ENCODE measurements at places on chromosomes 3 and 15.

DNA sequence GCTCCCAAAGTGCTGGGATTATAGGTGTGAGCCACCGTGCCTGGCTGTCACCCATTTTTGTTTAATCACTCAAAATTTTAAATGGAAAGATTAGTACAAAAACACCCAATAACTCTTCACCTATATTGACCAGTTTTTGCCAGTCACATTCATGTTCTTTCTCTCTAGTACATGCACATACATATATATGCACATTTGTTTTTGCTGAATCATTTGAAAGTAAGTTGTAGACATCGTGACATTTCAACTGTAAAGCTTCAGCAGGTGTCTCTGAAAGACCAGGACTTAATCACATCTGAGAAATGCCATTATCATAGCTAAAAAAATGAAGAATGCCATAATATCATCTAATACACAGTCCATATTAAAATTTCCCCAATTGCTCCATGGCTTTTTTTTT lies 6.5 kb upstream of the SEMA4B start:
- DNase-seq = no peak
- peaks cover 29% of the 10 kb centered on the region for H3K4me1 ChIP-seq
- no peaks in the 10 kb centered on the region for H3K36me3 ChIP-seq

- no peaks in the 10 kb centered on the region for H3K36me3 ChIP-seq
- no peak overlapping the region for H3K4me3 ChIP-seq
- H3K27ac ChIP-seq = no peak overlapping the region
- H3K4me1 ChIP-seq = no peaks in the 10 kb centered on the region
Observed at GRCh38 chr3:174639970-174640369, 219.2 kb upstream of the NAALADL2 start.

GRCh38 chr15:94704946-94705345 lies 473.6 kb downstream of the MCTP2 start:
- DNase-seq = no peak
- H3K4me1 ChIP-seq = no peaks in the 10 kb centered on the region
- H3K36me3 ChIP-seq = no peaks in the 10 kb centered on the region
- H3K27ac ChIP-seq = no peak overlapping the region
- no peaks in the 10 kb centered on the region for H3K27me3 ChIP-seq

DNA sequence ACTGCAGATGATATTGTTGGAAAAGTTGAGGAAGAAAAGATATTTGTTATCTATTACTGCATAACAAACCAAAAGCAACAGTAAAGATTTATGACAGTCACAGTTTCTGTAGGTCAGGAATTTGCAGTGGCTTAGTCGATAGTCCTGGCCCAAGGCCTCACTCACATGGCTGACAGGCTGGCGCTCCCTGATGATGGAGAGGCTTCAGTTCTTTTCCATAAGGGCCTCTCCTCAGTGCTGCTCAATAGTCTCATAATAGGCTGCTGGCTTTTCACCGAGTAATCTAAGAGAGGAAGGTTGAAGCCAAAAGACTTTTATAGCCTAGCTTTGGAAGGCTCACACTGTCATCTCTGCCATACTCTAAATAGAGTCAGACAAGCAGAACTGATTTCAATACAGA lies 17.7 kb downstream of the IREB2 start:
- no peak overlapping the region for H3K4me3 ChIP-seq
- H3K27ac ChIP-seq = no peak overlapping the region
- no peaks in the 10 kb centered on the region for H3K27me3 ChIP-seq
- no peak for DNase-seq

GRCh38 chr15:72911626-72912025 lies 128.1 kb upstream of the ADPGK start:
- DNase-seq = no peak
- no peak overlapping the region for H3K4me3 ChIP-seq
- H3K27me3 ChIP-seq = no peaks in the 10 kb centered on the region
- no peaks in the 10 kb centered on the region for H3K4me1 ChIP-seq
- no peaks in the 10 kb centered on the region for H3K36me3 ChIP-seq
- H3K27ac ChIP-seq = no peak overlapping the region
